ENCODE measurements at places on chromosomes 7 and 10. TPM values are rescaled to one million over a fixed set of nuclear protein-coding genes. Genes with fewer than 3 reads are reported as not detected.

DNA sequence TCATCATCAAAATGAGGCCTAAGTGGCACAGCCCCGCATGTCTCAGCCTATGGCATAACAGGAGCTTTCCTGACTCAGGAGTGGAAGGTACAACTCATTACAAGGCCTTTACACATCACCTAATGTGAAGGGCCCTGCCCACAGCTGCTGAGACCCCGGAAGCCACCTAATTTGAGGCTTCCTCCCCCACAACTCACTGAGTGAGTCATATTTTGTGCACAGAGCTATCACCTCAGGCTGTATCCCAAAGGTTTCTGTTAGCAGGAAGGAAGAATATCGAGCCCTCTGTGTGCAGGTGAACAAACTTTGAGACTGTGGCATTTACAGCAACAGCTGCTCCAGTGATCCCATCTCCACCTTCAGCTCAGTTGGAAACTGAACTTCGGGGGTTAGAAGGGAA lies 20.6 kb downstream of the HTR5A start:
- no peak for DNase-seq

DNA sequence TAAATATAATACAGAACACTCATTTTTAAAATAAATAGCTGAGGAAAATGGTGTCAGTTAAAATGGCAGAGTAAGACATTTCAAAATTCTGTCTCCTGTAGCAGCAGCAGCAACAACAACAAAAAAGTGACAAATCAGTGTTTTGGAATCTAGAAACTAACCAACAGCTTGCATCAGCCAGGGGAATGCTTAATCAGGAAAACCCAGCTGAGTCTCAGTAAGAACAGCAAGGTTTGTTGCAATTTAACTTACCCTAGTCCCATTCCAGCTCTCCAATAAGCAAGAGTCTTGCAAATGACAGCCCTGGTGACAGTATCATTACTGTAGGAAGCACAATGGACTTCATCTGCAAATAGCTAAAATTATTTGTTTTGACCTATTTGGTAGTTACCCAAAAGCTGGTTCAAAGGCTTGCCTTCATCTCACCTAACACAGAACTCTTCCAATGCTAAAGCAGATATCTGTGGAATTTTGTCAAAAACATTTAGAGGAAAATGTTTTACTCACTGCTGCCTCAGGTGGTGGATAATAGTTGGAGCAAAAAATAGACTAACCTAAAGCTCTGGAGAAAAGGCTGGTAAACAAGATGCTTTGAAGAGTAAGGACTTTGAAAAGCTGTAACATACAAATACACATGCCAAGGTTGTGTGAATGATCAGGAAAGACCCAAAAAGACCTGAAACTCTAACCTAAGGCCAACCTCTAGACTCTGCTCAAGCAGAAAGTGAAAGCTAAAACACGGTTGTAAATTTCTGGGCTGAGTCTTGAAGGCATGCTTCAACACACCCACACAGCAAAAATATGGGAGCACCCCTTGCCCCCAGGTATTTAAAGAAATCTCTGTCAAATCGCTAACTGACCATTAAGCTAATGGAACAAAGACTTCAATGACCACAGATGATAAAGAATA lies 9.9 kb upstream of the ARHGAP22 start:
- DNase-seq: no peak

Gene PAPOLB
- total RNA-seq: 0.30 TPM

DNA sequence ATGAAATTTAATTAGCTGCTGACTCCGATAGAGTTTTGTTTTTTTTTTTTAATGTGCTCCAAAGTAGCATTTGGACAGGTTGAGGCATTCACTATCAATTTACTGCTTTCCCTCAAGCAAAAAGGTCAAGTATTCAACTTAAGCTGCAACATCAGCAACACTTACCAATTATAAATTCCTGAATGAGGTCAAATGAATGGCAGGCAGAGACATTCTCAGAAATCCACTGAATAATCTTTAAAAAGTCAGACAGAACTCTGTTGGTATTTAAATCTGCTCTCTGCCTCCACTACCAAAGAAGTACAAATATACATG lies 62.8 kb downstream of the GSAP start:
- no peak for DNase-seq

DNA sequence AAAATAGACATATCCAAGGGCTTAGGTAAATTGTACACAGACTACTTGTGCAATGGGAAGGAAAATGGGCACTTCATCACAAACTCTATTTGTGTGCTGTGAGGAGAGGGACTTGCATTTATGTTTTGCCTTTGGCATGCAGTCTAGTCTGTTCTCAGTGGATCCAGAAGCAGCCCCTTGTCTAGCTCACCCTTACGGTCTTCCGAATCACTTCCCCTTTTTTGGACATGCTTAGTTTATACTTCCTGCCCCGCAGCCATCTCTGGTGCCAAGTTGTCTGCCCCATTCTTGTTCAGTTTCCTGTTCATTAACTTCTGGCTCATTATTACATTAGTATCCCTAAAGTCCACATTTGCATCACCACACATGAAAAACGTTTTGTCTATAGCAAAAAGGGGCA lies 161.6 kb downstream of the NRCAM start:
- peak; percentile 5 for DNase-seq

Gene PNLIPRP3
- 5.8 TPM for total RNA-seq

Gene IL6
- 0.30 TPM for total RNA-seq

GRCh38 chr7:130037703-130038102 lies 13.5 kb downstream of the ZC3HC1 start:
- DNase-seq: no peak

Gene KCP
- 1.4 TPM for total RNA-seq

- no peak for DNase-seq
Measured at GRCh38 chr7:31663072-31663471, 23.9 kb upstream of the PPP1R17 start.

Gene TAS2R4
- total RNA-seq: 3.1 TPM

GRCh38 chr10:106387063-106387462 lies 777.4 kb downstream of the SORCS1 start:
- DNase-seq: no peak

Gene CPA4
- total RNA-seq: 63.8 TPM

- no peak for DNase-seq
Measured at GRCh38 chr7:1554333-1555045, 1.5 kb downstream of the TMEM184A start.

DNA sequence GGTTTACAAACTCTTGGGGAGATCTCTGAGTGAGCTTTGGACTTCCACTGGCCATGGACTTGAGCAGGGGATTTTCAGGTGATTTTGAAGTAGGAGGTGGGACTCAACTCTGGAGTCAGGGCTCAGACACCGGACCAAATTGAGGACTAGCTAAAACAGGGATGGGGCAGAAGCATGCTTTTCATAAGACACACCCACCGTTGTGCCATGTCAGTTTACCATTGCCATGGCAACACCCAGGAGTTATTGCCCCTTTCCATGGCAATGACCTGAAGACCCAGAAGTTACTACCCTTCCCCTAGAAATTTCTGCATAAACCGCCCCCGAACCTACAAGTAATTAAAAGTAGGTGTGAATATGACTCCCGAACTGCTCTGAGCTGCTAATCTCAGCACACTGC lies 320.7 kb downstream of the GRID1 start:
- no peak for DNase-seq

GRCh38 chr7:156472267-156472666 lies 168.3 kb upstream of the RNF32 start:
- DNase-seq: no peak

DNA sequence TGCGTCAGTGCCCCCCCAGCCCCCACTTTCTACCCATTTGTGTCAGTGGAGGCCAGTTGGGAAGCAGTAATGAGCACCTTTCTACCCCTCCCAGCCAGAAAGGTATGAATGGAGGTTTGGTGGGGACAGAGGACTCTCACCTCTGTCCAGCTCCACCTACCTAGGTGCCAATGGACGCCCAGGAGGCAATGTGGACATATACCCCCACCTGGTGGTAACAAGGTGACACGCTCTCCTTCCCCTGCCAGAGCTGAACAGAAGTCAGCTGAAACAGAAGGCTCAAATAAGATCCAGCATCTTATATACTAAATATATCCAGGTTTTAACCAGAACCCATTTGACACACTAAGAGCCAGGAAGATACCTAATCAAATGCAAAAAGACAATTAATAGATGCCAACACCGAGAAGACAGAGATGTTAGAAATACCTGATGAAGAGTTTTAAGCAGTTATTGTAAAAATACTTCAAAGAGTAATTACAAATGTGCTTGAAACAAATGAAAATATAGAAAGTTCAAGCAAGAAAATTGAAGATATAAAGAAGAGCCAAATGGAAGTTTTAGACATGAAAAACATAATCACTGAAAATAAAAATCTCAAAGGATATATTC lies 18.4 kb upstream of the SORCS3 start:
- DNase-seq: no peak

GRCh38 chr10:59945991-59946390 lies 39.6 kb upstream of the CCDC6 start:
- no peak for DNase-seq

Gene SRPK2
- 71.1 TPM for total RNA-seq

GRCh38 chr7:73622909-73623797 lies 1.2 kb downstream of the MLXIPL start:
- DNase-seq: no peak

Gene ANKRD7
- 0.49 TPM for total RNA-seq

GRCh38 chr7:139246905-139247304 lies 15.9 kb downstream of the UBN2 start:
- DNase-seq: no peak

DNA sequence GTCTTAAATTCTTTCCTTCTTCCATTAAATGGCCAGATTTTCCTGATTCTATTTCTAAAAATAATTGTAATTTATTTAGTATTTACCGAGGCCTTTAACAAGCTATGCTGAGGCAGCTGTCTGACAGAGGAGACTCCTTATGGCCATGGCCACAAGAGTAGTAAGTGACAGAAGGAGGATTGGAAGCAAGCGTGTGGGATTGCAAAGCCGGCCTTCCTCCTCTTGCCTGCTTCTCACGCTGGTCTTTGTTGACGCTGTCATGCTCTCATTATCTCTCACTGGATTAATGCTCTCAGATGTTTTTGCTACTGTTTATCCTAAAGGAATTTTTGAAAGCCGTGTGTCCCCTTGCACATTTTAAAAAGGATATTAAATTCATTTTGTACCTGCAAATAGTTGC lies 546.3 kb downstream of the SDK1 start:
- DNase-seq: no peak

GRCh38 chr7:103856929-103857328 lies 132.5 kb downstream of the RELN start:
- DNase-seq: no peak

Gene ADIRF
- 69.2 TPM for total RNA-seq

Gene DLD
- 73.5 TPM for total RNA-seq

GRCh38 chr7:134640842-134641715 lies 5.6 kb upstream of the BPGM start:
- DNase-seq: no peak

- DNase-seq: no peak
Measured at GRCh38 chr10:68856352-68856751, 29.0 kb downstream of the STOX1 start.

- peak; percentile 92 for DNase-seq
Measured at GRCh38 chr10:24873281-24873683, 79.1 kb downstream of the PRTFDC1 start.

Gene KIF11
- 15.1 TPM for total RNA-seq

- DNase-seq: no peak
Measured at GRCh38 chr10:10873289-10873688, 144.4 kb upstream of the CELF2 start.

DNA sequence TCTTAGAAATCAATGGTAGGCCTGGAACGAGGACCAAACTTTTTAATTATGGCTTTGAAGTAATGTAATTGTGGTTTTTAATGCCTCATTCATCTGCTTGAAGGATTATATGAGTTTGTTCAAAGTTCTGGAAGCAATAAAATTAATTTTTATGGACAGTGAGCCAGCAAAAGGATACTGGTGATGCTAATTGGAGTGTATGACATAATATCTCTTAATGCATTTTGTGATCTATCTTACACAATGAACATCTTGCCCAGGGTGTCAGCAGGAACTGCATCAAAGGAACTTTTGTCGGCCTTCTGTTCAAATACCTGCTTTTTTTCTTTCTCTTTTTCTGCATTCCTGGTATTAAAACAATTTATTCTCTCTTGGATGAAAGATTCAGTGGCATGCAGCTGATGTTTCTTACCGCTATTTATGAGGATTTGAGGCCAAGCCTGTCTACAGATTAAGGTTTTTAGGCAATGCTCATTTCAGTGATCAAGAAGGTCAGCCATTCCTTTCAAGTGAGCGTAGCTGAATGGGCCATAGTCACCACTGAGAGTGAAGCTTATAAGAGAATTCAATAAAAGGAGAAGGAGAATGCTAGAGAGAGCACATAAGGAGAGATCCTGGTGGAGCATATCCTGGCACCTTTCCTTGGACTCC lies 974.8 kb downstream of the SORCS3 start:
- DNase-seq: no peak

DNA sequence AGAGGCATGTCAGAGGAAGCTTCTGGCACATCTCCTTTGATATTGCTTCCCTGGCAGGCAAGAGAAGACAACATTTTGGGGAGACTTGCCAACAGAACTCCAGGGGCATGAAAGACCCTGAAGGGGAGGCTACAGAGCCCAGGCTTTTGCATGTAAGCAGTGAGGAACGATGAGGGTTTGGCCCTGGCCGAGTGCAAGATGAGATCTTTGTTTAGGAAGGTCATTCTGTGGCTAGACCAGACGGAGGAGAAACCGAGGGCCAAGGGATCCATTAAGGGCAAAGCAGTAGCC lies 3.8 kb downstream of the SVIL start:
- DNase-seq: no peak

Gene PCBD1
- 15.5 TPM for total RNA-seq

GRCh38 chr10:30579574-30579973 lies 50.0 kb downstream of the LYZL2 start:
- no peak for DNase-seq

GRCh38 chr10:90227217-90227656 lies 525.8 kb downstream of the KIF20B start:
- no peak for DNase-seq

DNA sequence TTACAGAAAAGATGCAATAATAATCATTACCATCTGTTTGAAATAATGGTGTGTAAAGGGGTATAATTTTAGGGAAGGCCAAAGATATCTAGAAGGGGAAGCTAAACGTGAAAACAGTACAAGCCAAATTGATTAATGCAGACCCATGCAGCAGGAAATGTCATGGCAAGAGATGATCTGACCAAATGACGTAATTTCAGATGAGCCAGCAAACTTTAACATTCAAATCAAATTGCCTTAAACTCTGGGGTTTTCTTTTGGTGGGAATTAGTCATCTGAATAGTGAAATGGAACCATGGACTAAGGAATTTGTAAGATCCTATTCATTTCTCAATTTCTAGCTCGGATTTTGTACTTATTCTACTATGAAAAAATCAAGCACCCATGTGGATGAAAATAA lies 21.4 kb upstream of the SCIN start:
- no peak for DNase-seq

Gene TMEM130
- total RNA-seq: 1.3 TPM

GRCh38 chr10:61791216-61791615 lies 110.3 kb upstream of the ARID5B start:
- DNase-seq: no peak

GRCh38 chr10:20898866-20899535 lies 1.9 kb upstream of the NEBL start:
- DNase-seq: peak; percentile 75

Gene SPDYE16
- 0.10 TPM for total RNA-seq

Gene METTL2B
- total RNA-seq: 22.5 TPM

All from skin of body (tissue), 3 donors.